Adrenal gland (tissue), 19 donors: ENCODE measurements at places on chromosomes 12 and 14. TPM values are rescaled to one million over a fixed set of nuclear protein-coding genes. Genes with fewer than 3 reads are reported as not detected.

The LTB4R gene
- 12.2 TPM for total RNA-seq

DNA sequence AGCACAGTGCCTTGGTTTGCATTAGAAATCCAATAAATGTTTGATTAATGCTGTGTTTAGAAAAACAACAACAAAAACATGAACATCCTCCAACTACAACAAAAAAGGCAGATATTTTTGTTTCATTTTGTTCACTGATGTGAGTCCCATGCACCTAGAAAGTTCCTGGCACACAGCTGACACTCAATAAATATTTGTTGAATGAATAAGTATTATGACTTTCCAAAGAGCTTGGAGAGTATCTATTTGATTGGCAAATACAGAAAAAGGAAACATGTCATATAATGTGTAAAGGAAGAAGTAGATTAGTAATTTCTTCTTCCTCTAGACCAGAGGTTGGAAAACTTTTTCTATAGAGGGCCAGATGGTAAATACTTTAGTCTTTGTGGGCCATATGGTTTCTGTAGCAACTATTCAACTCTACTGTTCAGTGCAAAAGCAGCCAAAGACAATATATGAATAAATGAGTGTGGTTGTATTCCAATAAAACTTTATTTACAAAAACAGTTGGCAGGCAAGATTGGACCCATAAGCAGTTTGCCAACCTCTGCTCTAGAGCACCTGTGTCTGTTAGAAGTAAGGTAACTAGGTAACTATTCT lies 312.3 kb upstream of the DIO2 start:
- H3K36me3 ChIP-seq, result no peaks in the 10 kb centered on the region
- no peak overlapping the region for H3K4me3 ChIP-seq

DNA sequence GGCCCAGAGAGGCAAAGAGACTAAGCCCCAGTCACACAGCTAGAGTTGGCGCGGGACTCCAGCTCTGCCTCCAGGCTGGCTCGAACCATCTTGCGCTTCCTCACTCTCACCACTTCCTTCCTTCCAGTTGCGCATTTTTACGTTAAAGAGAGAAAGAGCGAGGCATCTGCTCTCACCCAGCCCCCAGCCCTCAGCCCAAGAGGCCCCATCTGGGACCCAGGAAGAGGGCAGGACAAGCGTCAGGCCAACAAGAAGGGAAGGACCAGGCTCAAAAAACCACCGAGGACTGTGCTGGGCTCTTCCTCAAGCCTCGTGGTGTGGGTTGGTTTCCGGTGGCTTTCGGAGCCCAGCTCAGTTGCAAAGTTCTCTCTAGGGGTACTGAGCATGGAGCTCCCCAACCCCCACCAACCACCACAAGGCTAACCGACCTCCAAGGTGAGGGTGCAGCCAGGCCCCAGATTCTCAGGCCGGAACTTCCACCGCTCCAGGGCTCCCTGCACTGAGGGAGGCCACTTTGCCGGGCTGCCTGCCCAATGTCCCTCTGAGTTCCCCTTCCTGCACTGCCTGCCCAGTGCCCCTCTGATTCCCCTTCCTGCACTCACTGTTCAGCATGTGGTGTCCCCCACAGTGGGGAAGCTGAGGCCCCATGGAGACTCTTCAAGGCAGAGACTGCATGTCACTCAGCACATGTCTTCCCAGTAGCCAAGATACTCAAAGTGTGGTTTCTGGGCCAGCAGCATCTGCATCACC lies 35.9 kb downstream of the TESC start:
- H3K4me1 ChIP-seq, result peaks cover 27% of the 10 kb centered on the region
- H3K27me3 ChIP-seq, result no peaks in the 10 kb centered on the region
- no peak overlapping the region for H3K4me3 ChIP-seq
- no peak for DNase-seq
- H3K27ac ChIP-seq, result no peak overlapping the region

- peaks cover 98% of the 10 kb centered on the region for H3K36me3 ChIP-seq
- H3K4me3 ChIP-seq, result no peak overlapping the region
- H3K27me3 ChIP-seq, result no peaks in the 10 kb centered on the region
Observed at GRCh38 chr12:49043856-49044258, 16.7 kb downstream of the KMT2D start.

- H3K4me1 ChIP-seq, result no peaks in the 10 kb centered on the region
- H3K27ac ChIP-seq, result no peak overlapping the region
- H3K4me3 ChIP-seq, result no peak overlapping the region
- DNase-seq, result no peak
- no peaks in the 10 kb centered on the region for H3K27me3 ChIP-seq
Observed at GRCh38 chr14:96484399-96484798, 17.8 kb upstream of the PAPOLA start.
